ELF-1 (cell line): ENCODE measurements at places on chromosomes 1 and 21.

DNA sequence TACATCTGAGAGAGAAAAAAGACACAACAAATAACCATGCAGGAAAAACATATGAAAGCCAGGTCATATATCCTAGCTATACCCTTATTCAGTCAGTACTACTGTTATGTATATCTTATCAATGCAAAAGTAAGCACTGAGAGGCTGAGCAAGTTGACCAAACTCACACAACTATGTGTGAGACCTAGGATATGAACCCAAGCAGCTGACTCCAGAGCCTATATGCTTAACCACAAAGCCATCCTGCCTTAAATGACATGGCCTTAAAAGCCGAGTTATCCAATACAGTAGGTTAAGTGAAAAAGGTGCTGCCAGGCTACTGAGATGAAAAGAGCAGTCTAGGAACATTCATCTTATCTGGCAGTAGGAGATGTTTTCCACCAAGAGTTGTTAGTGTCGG lies 151.6 kb downstream of the RERE start:
- DNase-seq, result no peak

- no peak for DNase-seq
Observed at GRCh38 chr21:42443181-42443785, 39.6 kb downstream of the UBASH3A start.

DNA sequence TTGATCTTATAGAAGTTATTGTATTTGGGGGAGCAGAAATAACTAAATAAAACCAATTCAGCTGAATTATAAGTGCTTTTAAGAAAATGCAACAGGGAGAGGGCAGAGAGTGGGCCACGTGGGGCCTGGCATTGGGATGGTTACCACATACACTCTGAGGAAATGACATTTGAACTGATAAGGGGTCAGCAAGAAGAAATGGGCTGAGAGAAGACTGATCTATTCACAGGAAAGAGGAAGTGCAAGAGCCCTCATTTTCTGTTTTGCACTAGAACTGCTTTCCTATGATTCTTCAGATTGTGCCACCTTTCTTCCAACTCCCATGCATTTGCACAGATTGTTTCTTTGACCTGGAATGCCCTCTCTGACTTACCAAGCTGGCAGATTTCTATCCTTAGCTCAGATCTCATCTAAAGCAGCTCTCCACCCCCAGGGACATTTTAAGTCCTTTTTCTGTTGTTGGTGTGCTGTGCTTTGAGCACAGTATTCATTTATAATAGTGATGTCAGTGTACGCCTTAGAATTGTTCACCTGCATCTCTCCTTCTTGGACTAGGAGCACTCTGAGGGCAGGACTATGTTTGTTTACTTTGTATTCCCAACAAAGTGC lies 115.9 kb downstream of the FGGY start:
- no peak for DNase-seq

DNA sequence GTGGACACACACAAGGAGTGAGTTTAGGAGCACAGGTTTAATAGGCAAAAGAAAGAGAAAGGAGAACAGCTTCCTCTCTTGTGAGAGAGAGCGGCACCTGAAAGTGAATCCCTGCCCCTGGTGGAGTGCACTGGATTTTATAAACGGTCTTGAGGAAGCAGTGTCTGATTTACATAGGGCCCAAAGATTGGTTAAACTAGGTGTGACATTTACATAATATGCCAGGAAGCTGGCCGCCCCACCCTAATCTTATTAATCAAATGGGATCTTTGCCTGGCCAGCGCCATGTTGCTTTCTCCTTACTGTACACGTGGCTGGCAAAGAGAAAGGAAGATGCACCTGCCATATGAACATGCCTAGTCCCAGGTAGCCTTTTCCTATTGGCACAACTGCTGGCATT lies 38.7 kb downstream of the CFH start:
- peak; percentile 8 for DNase-seq

DNA sequence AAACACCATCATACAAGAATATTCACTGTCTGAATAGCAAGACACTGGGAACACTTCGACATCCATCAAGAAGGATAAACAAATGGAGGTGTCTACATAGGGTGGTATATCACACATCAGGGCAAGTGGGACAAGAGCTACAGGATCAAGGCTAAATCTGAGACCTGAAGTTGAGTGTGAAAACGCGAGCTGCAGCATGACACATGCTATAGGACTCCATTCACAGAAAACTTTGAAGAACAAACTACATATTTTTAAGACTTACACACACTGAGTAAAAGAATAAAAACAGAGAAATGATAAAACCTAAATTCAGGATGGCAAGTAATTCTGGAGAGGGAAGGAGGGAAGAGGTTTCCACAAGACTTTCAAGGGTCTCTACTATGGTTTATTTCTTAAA lies 2.1 kb downstream of the TTC39A start:
- no peak for DNase-seq

DNA sequence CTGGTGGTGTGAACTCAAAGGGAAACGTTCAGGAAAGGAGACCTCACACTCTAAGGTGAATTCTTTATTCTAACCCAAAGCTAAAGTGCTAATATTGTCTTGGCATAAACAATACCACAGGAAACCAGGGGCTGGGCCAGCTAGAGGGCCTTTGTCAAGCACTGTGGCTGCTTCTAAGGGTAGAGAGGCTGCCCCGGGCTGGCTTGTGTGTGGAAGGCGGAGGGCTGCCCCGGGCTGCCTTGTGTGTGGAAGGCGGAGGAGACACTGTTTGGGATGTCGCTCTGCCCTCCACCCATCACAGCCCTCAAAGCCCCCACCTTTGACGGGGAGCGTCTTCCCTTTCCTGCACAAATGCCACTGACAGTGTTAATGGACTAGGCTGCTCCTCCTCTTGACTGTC lies 216.8 kb downstream of the TOMM20 start:
- peak; percentile 62 for DNase-seq

- no peak for DNase-seq
Observed at GRCh38 chr21:42513151-42513984, at the start of gene SLC37A1. Gene SLC37A1, plus strand, starts transcription at chr21:42513852. Its CDS starts 4,603 bp downstream, at chr21:42518455.

- DNase-seq, result no peak
Observed at GRCh38 chr1:181777286-181777685, 284.2 kb downstream of the ZNF648 start.
